ENCODE measurements at places on chromosomes 1 and 21.
A peak's percentile ranks its signal among the peaks of the same experiment; 100 is the strongest.

GRCh38 chr1:93963585-93963984 is 54.4 kb upstream of the GCLM start:
- DNase-seq, result no peak

DNA sequence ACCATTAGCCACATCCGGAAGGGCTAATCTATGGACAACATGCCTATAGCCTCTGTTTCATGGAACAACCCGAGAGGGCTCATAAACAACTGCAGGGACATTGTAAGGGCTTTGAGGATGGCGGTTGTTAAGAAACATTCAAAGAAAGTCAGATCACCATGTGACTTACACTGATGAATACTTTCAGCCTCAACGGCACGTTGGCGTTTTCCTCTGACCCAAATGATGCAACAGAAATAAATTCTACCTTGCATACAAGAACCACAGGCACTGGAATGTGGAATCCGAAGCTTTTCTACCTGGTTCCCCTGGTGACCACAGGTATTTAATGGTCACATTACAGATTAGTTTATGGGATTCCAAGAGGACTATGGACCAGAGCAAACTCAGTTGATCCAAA is 107.0 kb downstream of the CLIC6 start:
- DNase-seq, result no peak

GRCh38 chr1:239386453-239387303 is at the start of gene CHRM3:
TSS of gene CHRM3 (plus strand) at chr1:239386568. CDS start at chr1:239907452, 520,884 bp downstream.
- DNase-seq, result peak; percentile 91

DNA sequence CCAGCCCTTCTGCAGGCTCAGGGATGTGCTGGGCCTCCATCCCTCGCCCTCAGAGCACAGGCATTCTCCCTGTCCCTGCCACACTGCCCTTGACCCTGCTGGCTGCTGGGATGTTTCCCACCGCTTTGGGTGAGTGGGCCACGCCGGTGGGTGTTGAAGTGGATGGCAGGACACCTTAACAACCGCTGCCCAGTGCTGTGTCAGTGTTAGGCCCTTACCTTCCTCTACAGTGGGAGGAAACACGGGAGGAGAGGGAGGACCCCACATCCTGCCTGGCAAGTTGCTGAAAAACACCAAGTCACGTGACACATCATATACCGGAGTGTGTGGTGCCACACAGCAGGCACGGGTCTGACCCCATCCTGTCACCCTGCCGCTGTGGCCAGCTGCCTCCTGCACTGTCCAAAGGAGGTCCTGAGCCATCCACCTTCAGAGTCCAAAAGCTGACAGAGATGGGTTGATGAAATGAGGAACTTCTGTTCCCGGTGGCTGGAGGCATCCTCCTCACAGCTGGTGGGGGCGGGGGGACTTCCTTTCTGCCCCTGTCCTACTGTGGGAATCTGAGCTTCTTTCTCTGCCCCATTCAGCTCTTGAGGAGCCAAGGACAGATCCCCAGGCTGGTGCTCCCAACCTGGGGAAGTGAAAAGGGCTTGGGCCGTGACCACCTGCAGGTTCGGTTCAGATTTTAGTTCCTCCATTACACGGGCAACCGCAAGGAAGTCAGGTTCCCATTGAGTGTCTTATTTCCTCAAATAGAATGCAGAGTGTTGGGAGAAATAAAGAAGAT is 3.2 kb upstream of the THEMIS2 start:
- peak; percentile 84 for DNase-seq

DNA sequence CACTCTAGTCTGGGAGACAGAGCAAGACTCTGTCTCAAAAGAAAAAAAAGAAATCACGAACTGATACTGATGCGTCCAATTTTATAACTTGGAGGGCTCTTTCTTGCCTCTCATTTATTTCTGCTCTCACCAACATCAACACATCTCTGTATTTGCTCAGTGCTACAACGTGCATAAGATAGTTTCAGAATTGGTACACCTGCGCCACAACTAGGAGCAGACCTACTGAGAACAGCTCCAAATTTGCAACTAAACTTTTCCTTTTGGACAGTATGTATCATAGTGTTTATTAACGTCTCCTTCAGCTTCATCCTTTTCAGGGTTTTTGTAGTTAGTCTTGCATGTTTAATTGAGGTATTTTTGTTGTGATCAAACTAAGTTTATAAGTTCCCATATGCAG is 27.7 kb downstream of the TRAPPC10 start:
- no peak for DNase-seq

DNA sequence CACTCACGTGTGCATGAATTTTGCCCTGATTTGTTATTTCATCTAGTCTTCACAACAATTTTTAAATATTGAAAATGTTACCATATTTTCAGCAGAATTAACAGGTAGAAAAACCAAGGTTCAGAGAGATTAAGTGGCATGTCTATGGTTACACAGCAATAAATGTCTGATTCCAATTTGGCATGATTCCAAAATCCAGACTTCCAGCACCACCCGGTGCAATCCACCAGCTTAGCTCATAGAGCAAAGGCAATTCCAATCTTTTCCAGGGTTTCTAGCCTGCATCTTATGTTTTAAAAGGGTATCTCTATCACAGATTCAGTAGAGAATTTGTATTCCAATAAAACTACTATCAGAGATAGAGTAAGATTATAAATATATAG is 161.8 kb downstream of the TPR start:
- DNase-seq, result no peak

- DNase-seq, result no peak
Measured at GRCh38 chr1:179327196-179327595, 33.6 kb downstream of the SOAT1 start.

Measured in hematopoietic multipotent progenitor cell treated with erythropoietin and hydrocortisone succinate and interleukin-3 and kit ligand, for 4 days (in vitro differentiated cells).